ENCODE measurements at places on chromosomes 5 and 9. TPM values are rescaled to one million over a fixed set of nuclear protein-coding genes. Genes with fewer than 3 reads are reported as not detected.

DNA sequence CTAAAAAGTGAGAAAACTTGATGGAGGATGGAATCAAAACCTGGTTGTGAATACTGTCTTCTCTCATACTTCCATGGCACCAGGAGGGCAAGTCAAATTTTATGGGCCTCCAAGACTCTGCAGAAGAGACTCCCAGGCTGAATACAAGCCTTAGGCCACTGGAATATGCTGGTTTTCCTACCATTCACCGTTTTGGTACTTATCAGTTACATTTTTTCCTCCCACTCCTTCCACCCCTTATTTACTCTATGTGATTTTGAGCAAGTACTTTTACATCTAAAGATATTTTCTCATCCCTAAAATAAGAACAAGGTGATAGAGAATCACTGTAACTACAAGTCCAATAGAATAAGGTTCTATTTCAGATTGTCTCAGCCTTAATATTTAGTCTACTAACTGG, 8.0 kb upstream of the LIX1 start:
- no peak overlapping the region for H3K27ac ChIP-seq
- H3K4me3 ChIP-seq: no peak overlapping the region
- no peaks in the 10 kb centered on the region for H3K36me3 ChIP-seq
- no peak for DNase-seq

- no peaks in the 10 kb centered on the region for H3K27me3 ChIP-seq
- no peak overlapping the region for H3K27ac ChIP-seq
- no peak overlapping the region for H3K4me3 ChIP-seq
- DNase-seq: no peak
- peaks cover 17% of the 10 kb centered on the region for H3K36me3 ChIP-seq
These were observed 204.5 kb downstream of the CWC27 start for GRCh38 chr5:64973215-64973614.

- H3K4me1 ChIP-seq: no peaks in the 10 kb centered on the region
- H3K36me3 ChIP-seq: peaks cover 4% of the 10 kb centered on the region
- no peak overlapping the region for H3K4me3 ChIP-seq
- no peak overlapping the region for H3K27ac ChIP-seq
- no peak for DNase-seq
- peaks cover 10% of the 10 kb centered on the region for H3K27me3 ChIP-seq
These were observed 83.8 kb upstream of the FCN1 start for GRCh38 chr9:135001526-135001925.

GRCh38 chr9:102550266-102550665, 444.9 kb upstream of the CYLC2 start:
- H3K27me3 ChIP-seq: no peaks in the 10 kb centered on the region
- peaks cover 13% of the 10 kb centered on the region for H3K36me3 ChIP-seq
- no peak for DNase-seq
- no peaks in the 10 kb centered on the region for H3K4me1 ChIP-seq

GRCh38 chr5:137340881-137341280, 158.2 kb downstream of the SPOCK1 start:
- no peak overlapping the region for H3K4me3 ChIP-seq
- H3K27me3 ChIP-seq: peaks cover 2% of the 10 kb centered on the region
- no peak for DNase-seq
- H3K4me1 ChIP-seq: peaks cover 12% of the 10 kb centered on the region
- H3K27ac ChIP-seq: no peak overlapping the region

- H3K4me1 ChIP-seq: peaks cover 18% of the 10 kb centered on the region
- H3K27ac ChIP-seq: no peak overlapping the region
- H3K27me3 ChIP-seq: peaks cover under 1% of the 10 kb centered on the region
- DNase-seq: no peak
- H3K36me3 ChIP-seq: peaks cover 23% of the 10 kb centered on the region
These were observed 185.0 kb downstream of the GAPVD1 start for GRCh38 chr9:125446561-125447094.

- no peak for DNase-seq
- H3K27me3 ChIP-seq: no peaks in the 10 kb centered on the region
- H3K27ac ChIP-seq: no peak overlapping the region
- no peaks in the 10 kb centered on the region for H3K4me1 ChIP-seq
- peaks cover 8% of the 10 kb centered on the region for H3K36me3 ChIP-seq
These were observed 14.1 kb upstream of the STRBP start for GRCh38 chr9:123282362-123283047.

The GNA14 gene
- total RNA-seq: 10.6 TPM

DNA sequence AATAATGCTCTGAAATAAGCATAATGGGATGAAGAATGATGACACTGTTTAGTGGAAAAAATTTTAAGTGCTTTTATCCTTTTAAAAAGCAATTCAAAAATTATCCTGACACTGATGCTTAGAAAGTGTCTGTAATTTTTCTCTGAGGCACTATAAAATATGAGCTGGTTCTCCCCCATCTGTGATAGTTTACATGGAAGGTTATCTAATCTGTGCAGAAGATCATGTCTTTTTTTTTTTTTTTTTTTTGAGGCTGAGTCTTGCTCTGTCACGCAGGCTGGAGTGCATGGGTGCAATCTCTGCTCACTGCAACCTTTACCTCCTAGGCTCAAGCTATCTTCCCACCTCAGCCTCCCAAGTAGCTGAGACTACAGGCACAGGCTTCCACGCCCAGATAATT, 15.2 kb upstream of the TAF11L2 start:
- H3K27ac ChIP-seq: no peak overlapping the region
- peaks cover 8% of the 10 kb centered on the region for H3K27me3 ChIP-seq
- H3K4me1 ChIP-seq: peaks cover 2% of the 10 kb centered on the region
- no peaks in the 10 kb centered on the region for H3K36me3 ChIP-seq

The TMC1 gene
- total RNA-seq: not detected
